ENCODE measurements at places on chromosomes 11 and 22.

DNA sequence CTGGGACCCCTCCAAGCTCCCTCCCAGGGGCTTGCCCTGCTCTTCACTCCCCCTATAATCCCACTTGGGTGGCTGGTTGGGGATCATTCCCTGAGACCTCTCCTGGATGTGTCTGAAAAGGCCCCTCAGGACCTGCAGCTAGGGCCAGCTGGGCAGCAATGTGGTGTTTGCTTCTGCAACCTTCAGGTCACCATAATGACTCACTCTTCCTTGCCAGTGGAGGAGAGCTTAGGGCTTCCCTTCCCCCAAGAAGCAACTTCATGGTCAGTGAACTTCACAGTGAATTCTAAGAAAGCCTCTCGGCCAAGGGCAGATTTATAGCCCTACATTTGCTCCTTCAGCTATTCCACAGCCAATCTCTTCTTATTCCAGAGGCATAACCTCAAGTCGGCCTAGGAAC lies 45.1 kb upstream of the TSPAN18 start:
- DNase-seq = no peak

DNA sequence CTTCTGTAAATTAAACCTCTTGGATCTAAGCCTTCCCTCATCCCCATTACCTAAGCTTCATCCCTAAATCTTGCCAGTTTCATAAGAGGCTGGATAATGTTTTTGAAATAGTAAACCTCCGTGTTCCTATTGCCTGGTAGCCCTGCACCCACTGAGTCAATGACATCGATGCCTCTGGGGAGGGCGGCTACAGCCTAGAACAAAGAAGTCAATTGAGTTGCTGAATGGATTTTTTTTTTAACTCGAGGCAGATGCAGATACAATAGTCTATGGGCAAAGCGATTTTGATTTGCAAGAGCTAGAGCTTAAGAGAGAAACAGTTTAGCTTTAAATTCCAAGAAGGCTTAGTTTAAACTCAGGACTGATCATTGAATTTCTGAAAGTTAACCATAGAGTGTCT lies 121.3 kb downstream of the NECTIN1 start:
- no peak for DNase-seq

DNA sequence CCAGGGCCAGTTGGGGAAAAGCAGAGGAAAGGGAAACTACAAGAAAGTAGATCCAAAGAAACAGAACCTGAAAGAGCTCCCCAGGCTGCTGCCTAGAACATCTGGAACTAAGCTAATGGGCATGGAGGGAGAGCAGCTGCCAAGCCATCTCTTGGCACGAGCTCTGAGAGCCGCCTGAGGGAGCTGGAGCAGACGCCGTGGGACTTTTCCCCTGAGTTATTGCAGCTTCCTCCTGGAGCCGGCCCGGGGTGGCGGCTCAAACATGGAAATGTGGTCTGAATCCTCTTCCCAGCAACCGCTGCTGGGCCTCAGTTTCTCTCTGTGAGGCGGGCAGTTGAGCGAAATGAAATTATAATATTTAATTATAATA lies 41.8 kb downstream of the LIF start:
- DNase-seq = no peak

GRCh38 chr11:106998916-106999188 lies 19.4 kb downstream of the GUCY1A2 start:
- DNase-seq = no peak

DNA sequence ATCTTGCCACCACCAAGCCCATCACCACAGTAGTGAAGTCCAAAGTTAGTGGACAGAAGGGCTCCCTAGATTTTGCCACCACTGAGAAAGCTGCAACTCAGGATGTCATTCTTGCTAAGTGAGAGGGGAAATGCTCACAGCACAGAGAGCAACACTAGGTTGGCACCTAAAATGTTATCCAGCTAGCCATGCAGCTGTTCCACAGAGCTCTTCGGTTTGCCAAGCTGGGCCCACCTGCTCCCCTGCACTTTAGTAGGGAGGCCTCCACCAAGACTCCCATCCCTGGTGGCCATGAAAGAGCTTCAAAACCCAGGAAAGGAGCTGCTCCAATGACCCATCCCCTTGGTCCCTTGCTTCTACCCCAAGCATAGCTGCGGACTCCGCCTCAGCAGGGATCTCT lies 63.8 kb downstream of the TRIM29 start:
- no peak for DNase-seq

- no peak for DNase-seq
Measured at GRCh38 chr11:73252577-73253191, 19.5 kb upstream of the P2RY6 start.

GRCh38 chr11:64796047-64796756 lies 6.8 kb downstream of the MAP4K2 start:
- no peak for DNase-seq

DNA sequence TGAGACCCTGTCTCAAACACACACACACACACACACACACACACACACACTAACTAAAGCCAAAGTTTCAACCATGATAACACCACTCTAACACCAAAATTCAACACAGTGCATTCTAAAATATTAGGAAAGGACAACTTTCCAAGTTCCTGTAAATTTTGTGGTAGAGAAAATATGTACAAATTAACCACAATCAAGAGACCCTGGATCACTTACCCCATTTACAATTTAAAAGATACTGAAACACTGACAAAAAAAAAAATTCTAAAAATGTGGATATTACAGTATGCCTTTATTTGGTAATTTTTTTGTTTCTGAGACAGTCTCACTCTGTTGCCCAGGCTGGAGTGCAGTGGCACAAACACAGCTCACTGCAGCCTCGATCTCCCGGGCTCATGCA lies 9.7 kb downstream of the MRTFA start:
- no peak for DNase-seq
